Sciatic nerve (tissue), 2 donors: ENCODE measurements at places on chromosomes 6 and 20. TPM values are rescaled to one million over a fixed set of nuclear protein-coding genes. Genes with fewer than 3 reads are reported as not detected.

Gene FILIP1
- total RNA-seq, result 40.2 TPM

Gene MUC22
- total RNA-seq, result not detected

Gene BIRC7
- 26.0 TPM for total RNA-seq

Gene BNIP5
- not detected for total RNA-seq

Gene EYA4
- total RNA-seq, result 5.3 TPM

Gene SLC24A3
- 2.0 TPM for total RNA-seq

Gene ATP5F1E
- 38.4 TPM for total RNA-seq

Gene SYTL3
- total RNA-seq, result 2.5 TPM

Gene MYLK2
- 0.27 TPM for total RNA-seq
